Activated effector memory CD4-positive, alpha-beta T cell treated with anti-CD3 and anti-CD28 coated beads, Interleukin-2, amount 50 U/mL, for 16 hours (primary cell): ENCODE measurements at places on chromosomes 2 and 18.

DNA sequence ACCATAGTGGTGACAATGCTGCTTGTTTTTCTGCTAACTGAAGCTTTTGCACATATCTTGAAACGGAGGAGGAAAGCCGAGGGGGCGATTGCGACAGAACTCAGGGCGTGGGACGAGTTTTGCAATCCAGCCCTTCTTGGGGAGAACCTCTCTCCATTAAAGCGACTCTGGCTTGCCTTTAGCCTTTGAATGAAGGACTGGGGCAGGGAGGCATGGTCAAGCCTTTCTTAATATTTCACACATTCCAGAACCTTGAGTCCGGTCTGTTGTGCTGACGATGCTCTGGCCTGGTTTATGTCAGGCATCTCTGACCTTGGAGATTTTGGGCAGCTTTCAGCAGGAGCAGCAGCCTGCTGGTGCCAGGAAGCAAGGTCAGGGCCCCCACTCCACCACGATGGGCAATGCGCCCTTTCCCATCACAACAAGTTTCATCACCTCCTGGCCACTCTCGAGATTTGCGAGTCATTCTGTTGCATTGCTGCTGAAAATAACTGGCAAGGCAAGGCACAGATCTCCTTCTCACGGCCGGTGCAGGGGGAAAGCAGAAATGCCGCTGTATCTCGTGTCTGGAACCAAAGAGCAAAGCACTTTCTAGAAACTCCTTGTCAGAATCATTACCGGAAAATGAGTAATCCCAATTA is 10.8 kb downstream of the EMILIN2 start:
- DNase-seq, result no peak

GRCh38 chr2:235467588-235467987 is 26.3 kb upstream of the AGAP1 start:
- no peak for DNase-seq

GRCh38 chr2:151543876-151544275 is 134.2 kb downstream of the RIF1 start:
- DNase-seq, result no peak

DNA sequence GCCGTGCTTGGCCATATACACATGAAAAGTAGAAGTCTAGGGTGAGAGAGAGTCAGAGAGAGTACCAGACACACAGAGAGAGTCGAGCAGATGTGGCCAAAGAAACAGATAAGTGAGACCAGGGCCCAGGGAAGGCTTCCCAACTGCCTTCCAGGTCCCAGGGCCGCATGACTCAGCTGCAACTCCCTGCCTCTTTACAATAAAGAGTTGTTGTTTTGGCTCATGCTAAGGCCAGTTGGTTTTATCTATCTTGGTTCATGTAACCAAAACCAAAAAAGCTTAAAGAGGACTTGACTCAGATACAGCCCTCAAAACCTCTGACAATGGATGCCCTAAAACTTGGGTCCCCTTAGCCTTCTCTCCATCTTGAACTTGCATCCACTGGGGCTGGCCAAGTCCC is 36.9 kb downstream of the REEP1 start:
- no peak for DNase-seq

GRCh38 chr18:11849841-11850634 is 1.2 kb upstream of the CHMP1B start:
- DNase-seq, result peak; percentile 86
